Activated CD4-positive, CD25-positive, alpha-beta regulatory T cell treated with anti-CD3 and anti-CD28 coated beads, Interleukin-2, amount 50 U/mL, for 72 hours (primary cell): ENCODE measurements at places on chromosomes 16 and 17.

GRCh38 chr17:21397341-21398190 is 21.4 kb downstream of the KCNJ12 start:
- no peak for DNase-seq

GRCh38 chr16:88785106-88785924 is at the start of gene PIEZO1:
PIEZO1 (minus strand) TSS chr16:88785220; CDS start chr16:88784964, 256 bp downstream.
- peak; percentile 83 for DNase-seq

DNA sequence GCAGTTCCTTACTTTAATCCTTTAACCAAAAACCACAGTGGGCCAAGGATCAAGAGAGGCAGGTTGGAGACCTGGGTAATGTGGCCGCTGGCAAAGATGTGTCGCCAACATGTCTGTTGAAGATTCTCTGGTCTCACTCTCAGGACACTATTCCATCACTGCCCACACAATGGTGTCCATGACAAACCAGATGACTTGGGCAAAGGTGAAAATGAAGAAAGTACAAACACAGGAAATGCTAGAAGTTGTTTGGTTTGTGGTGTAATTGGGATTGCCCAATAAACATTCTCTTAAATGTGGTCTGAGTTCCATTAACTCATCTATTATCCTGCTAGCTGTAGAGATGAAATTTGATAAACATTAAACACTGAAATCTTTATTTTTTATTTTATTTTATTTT is 43.3 kb downstream of the SALL1 start:
- DNase-seq, result no peak

DNA sequence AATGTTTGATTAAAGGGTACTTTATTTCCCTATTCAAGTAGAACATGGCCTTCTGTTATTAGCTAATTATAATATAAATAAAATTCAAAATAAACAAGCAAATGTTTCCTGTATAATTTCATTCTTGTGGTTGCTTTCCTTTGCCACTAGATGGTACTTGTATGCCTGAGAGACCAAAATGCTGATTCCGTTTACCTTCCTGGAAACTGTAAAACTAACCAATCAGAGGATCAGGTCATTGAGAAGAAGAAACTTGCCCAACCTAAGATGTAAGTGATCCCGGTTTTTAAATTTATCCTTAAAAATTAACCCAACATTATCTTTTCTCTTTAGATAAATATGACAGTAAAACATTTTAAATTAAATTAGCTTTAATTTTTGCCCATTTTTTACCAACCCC is 8.1 kb upstream of the ABCA5 start:
- DNase-seq, result no peak

DNA sequence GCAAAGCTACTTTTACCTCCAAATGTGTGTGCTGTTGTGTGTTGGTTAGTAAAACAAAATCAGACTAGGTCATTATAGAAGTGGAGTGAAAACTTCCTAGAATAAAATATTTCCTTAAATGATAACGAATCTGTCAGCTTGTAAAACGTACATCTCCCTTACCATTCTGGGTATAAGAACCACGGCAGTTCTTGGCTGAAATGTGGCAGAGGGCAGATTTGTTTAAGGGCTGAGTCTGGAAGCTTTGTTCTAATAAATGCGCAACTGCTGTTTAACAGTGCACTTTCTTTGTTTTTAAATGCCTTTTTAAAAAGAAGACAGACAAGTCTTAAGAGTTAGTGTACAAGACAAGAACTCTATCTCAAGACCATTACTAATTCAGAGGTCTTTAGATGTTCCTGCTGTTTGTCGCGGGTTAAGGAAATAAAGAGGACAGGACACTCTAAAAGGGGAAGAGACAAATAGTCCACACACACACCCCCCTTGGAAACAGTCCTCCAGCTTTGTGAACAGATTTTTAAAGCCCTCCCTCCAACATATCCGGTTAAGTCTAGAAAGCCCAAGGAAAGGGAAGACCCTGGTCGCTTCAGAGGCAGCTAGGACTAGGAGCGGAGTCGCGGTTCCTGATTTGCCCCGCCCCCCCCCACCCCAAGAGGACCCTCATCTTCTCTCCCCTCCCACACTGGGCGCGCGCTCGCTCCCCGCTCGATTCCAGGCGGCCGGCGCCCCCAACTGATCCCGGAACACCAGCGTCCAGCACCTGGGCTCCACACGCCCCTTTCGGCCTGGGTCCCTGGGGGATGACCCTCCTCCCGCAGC is 658 bp downstream of the SYNRG start:
- no peak for DNase-seq

- DNase-seq, result no peak
These were observed 11.6 kb downstream of the CUEDC1 start for GRCh38 chr17:57943645-57944044.

- no peak for DNase-seq
These were observed 106.8 kb downstream of the DNAH9 start for GRCh38 chr17:11705111-11705510.

DNA sequence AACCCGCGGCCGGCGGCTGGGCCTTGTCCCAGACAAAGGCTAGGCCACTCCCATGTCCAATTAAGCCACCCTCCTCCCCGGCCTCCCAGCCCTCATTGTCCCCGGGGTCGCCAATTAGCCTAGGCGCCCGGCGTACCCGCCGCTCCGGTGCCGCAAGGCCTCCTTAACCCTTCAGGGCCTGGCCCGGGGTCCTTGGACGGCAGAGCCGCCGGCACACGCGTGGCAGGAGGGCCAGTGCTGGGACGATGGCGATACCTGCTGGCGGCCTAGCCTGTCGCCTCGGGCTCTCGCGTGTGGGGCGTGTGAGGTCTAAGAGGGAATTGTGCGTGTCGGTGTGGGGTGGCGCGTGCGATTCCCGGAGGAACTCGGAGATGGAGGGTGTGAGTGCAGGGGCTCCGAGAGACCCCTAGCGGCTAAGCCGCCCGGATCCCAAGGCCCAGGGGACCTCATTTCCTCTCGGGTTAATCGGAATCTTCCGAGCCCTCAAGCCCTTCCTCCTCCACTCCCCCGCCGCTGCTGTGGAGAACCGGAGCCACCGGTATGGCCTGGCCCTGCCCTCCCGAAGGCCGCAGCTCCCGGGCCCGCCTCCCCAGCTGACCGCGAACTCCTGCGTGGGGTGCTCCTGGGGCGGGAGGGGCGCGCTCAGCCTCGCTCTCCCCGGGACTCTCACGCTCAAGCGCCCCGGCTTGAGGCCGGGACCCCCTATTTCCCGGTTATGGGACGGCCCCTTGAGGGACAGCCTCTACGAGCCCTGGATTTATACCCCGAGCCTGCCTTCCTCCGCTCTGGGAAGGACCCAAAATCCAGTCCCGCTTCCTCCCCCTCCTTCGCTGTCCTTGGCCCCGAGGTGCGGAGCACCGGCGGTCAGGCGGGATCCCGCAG is 11.9 kb downstream of the TBX2 start:
- DNase-seq, result peak; percentile 57

GRCh38 chr17:79796763-79797491 is at the start of gene CBX8:
CBX8 (minus strand) TSS chr17:79797077; CDS start chr17:79796998, 79 bp downstream.
- DNase-seq, result peak; percentile 98

DNA sequence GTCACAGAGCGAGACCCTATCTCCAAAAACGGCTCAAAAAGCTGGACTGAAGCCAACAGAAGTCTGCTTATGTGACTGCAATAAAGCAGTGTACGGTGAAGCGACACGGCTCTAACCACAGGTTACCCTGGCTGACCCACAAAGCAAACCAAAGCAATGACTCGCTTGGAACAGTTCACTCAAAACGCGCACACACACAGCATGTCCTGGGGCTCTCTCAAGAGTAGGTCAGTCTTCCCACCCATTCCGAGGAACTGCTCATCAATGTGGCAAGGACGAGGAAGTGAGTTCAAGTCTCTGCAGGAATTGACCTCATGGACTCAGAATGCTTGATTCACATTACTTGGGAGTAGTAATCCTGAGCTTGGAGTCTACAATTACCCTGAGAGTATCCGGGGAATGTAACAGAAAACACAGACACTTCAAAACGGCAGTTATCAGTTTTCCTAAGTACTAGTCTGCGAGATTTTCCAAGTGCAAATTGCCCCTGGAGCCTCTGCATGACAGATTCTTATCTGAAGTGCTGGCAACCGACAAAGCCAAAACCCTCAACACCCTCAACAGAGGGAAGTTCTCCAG is 25.4 kb downstream of the PELP1 start:
- DNase-seq, result no peak

DNA sequence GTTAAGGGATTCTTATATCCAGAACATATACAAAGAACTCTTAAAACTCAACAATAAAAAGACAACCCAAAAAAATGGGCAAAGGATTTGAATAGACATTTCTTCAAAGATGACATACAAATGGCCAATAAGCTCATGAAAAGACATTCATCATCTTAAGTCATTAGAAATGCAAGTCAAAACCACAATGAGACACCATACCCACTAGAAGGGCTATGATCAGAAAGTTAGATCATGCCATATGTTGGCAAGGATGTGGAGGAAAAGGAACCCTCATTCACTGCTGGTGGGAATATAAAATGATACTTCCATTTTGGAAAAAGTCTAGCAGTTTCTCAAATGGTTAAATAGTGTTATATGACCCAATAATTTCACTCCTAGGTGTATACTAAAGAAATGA is 9.4 kb downstream of the PLD6 start:
- DNase-seq, result no peak

DNA sequence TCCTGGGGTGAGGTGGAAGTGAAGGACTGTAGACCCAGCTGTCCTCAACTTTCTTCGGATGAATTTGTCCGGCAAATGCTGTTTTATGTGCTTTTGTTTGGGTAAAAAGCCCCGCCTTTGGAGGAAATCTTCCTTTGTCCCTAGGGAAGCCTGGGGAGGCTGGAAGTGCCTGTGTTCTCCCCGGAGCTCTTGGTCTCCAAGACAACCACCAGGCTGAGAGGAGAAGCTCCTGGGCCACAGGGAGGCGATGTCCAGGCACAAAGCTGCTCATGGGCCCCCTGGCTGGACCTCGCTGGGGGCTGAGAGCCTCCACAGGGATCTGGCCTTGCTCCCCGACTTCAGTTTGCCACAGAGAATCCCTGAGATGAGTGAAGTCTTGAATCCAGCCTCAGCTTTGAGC is 293.1 kb upstream of the N4BP1 start:
- no peak for DNase-seq

- no peak for DNase-seq
These were observed 166.0 kb downstream of the PHKB start for GRCh38 chr16:47627085-47627639.

GRCh38 chr17:65163990-65164495 is 26.9 kb downstream of the RGS9 start:
- DNase-seq, result peak; percentile 41

GRCh38 chr16:14014284-14014625 is 56.9 kb upstream of the MRTFB start:
- no peak for DNase-seq

GRCh38 chr16:16096121-16096857 is 127.0 kb downstream of the ABCC6 start:
- DNase-seq, result no peak

DNA sequence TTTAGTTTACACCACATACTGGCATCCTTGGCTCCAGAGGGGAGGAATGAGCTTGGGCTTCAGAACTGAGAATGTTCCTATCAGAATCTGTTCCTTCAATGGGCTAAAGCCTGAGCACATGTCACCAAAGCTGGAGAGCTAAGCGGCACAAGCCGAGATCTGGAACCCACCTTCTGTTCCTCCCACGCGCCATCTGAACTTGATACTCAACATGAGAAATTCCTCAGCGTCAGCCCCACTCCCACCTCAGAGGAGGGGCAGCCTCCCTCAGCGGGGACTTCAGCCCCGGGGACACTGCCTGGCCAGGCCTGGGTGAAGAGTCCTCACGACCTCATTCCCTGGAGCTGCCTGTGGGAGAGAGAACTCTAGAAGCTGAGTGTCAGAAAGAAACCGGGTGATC is 22.8 kb upstream of the SLC47A1 start:
- DNase-seq, result no peak

DNA sequence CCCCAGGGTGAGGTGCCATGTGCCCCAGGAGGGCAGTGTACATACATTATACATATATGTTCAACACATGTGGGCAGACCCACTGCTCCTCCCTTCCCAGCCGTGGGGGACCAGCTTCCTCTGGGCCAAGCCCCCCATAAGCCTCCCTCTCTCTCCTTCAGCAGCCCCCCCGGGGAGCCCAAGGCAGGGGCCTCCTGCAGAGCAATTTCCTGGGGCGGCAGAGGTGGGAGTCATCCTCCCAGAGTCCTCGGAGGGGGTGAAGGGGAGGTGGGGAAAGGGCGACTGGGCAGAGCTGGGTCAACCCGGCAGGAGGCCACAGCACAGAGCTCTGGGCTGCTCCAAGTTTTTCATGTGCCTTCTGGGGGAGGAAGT is 235.1 kb downstream of the ZNF423 start:
- DNase-seq, result no peak

GRCh38 chr17:2792366-2793169 is 3.7 kb upstream of the RAP1GAP2 start:
- DNase-seq, result no peak

GRCh38 chr17:71633391-71633849 is 487.4 kb upstream of the SOX9 start:
- no peak for DNase-seq

- no peak for DNase-seq
These were observed 39.9 kb downstream of the XPO6 start for GRCh38 chr16:28171816-28172215.

- DNase-seq, result no peak
These were observed 132.4 kb downstream of the CA10 start for GRCh38 chr17:52026075-52026474.

DNA sequence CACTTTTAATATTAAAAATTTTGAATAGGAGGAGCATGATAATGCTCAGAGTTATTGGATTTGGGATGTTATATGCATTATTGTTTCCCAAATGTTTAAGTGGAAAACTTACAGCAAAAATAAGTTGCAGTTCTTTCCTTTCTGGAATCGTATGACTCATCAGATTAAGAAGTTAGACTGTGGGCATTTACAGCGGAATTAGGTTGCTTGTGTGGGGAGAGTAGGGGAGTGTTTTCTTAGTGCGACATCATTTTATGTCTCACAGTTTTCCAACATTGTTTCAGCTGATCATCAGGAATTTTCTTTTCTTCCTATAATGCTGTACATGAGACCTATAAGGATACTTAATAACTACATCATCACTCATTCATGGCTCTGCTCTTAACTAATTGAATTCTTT is 1631.8 kb downstream of the CDH8 start:
- no peak for DNase-seq

DNA sequence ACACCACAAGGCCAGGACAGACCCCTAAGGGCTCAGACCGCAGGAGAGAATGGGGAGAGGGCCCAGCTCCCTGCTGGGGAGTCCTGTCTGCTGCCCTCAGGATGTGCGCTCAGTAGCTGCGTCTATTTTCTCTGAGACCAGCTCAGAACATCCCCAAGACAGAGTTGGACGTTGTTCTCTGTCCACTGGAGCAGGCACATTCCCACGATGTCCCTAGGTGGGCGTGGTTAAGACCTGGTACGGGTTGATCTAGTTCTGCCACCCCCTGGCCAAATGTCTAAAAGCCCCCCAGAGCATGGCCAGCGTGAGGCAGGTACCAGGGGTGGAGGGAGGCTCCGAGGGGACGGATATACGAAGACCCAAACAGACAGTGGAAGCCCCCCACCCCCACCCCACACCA is 842 bp upstream of the CALB2 start:
- DNase-seq, result no peak

GRCh38 chr17:63991611-63992010 is 6.5 kb upstream of the PRR29 start:
- DNase-seq, result no peak

DNA sequence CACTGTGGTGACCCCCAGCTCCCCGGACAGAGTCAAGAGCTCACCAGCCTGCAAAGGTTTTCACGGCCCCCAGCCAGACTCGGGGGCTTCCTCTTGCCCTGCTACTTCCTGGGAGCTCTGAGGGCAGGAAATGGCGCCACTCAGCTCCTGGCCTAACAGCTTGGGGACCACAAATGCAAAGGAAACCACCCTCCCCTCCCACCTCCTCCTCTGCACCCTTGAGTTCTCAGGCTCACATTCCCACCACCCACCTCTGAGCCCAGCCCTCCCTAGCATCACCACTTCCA is 375 bp upstream of the SPN start:
- DNase-seq, result no peak

GRCh38 chr17:74201250-74201649 is 2.2 kb upstream of the RPL38 start:
- DNase-seq, result no peak
